Activated CD8-positive, alpha-beta memory T cell treated with anti-CD3 and anti-CD28 coated beads for 4 hours (primary cell): ENCODE measurements at places on chromosomes 3 and 15.

DNA sequence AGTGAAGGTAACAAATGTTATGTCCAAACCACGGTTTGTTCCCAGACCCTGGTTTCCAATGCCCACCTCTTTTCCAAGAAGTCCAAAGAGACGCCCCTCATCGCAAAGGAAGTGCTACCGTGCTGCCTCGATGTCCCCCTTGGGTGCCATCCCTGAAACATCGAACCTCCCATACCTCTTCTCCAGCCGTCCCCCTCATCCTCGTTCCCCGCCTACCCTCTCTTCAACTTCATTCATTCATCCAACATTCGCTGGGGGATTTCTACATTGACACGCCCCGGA lies 467 bp downstream of the TIPIN start:
- no peak for DNase-seq

DNA sequence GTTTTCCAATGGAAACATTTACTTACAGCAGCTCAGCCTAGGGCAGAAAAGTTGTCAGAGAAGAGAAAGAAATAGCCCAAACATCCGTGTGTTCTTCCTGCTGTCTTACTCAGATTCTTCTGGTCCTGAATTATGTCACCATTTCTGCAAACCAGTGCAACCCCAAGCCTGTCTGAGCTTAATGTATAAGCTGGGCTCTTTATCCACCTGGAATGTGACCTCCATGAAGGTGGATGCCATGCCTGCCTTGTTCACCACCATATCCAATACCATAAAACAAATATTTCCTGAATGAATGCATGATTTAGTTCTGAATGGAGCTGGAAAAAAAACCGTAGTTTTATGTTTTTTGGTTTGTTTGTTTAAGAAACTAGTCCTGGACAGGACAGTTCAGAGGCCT lies 150.9 kb downstream of the RYR3 start:
- DNase-seq: no peak

GRCh38 chr3:176661432-176661964 lies 535.8 kb downstream of the TBL1XR1 start:
- DNase-seq: no peak

DNA sequence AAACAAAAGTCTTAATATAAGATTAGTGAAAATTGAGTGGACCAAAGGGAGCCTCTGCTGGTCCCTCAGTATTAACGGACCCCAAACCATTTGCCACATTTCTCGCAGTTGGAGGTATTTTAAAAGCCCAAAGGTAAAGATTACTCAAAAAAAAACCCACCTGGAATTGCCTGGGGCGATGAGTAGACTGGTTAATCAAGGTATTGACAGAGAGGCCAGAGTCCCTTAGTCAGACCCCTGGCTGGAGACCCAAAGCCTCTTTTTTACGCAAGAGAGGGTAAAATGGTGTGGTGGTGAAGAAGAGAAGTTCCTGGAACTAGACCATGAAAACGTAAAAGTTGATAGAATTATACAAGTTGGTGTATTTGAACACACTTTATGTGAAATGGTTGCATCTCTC lies 137.2 kb downstream of the IMPG2 start:
- no peak for DNase-seq

GRCh38 chr3:119969759-119970158 lies 124.5 kb downstream of the GSK3B start:
- DNase-seq: no peak

DNA sequence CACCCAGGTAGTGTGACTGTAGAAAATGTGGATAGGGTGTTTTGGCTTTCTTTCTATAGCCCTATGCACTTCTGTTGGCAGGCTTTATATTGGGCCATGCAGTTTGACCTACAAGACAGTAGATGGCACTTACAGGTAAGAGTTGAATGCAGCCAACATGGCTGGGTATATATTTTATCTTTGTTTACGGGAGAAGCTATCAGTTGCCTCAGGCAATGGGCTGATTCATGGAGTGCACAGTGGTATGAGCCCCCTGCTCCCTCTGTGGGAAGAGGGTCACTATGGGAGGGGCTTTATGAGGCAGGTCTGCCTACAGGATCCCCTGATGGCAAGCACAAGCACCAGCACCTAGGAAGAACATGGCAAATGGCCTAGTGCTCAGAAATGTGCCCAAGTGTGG lies 301.2 kb upstream of the CDIN1 start:
- no peak for DNase-seq

DNA sequence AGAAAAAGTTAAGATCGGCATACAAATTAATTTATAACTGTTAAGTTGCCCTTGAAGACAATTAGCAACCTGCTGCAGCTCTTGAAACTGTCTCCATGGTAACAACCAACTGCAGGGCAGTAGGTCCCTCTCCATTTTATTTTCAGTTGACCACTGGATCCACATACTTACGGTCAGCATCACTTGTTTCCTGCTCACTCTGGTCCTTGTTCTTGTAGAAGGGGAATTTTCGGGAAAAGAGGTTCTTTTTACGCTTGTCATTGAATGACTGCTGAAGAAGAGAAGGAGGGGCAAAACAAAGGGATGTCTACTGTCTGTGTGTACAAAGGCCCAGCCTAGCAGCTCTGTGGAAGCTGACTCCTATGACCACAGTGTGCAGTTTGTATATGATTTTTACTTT lies 46.8 kb upstream of the MELTF start:
- DNase-seq: no peak

DNA sequence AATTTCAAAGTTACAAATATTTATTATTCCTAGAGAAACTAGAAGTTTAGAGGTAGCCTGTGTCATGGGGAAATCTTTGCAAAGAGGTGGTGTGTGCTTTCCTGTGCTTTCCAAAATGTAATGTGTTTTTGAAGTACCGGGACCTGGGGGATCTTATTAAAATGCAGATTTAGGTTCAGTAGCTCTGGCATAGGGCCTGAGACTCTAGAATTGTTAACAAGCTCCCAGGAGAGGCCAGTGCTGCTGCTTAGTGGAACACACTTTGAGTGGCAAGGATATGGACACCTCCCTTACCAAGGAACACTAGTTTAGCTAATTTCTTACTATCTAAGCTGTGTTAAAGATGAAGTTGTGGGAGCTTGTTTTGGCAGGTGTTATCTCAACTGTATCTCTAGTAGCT lies 428.9 kb downstream of the VGLL3 start:
- DNase-seq: no peak

- no peak for DNase-seq
These were observed 44.8 kb downstream of the OPA1 start for GRCh38 chr3:193637831-193638230.

- no peak for DNase-seq
These were observed 28.9 kb upstream of the ACP3 start for GRCh38 chr3:132288357-132288756.

DNA sequence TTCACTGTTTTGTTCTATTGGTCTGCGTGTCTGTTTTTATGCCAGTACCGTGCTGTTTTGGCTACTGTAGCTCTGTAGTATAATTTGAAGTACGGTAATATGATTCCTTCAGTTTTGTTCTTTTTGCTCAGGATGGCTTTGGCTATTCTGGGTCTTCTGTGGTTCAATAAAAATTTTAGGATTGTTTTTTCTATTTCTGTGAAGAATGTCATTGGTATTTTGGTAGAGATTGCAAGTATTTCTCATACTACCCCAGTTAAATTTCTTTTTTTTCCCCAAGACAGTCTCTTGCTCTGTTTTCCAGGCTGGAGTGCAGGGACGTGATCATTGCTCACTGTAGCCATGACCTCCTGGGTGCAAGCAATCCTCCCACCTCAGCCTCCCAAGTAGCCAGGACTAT lies 53.4 kb downstream of the STARD9 start:
- no peak for DNase-seq

DNA sequence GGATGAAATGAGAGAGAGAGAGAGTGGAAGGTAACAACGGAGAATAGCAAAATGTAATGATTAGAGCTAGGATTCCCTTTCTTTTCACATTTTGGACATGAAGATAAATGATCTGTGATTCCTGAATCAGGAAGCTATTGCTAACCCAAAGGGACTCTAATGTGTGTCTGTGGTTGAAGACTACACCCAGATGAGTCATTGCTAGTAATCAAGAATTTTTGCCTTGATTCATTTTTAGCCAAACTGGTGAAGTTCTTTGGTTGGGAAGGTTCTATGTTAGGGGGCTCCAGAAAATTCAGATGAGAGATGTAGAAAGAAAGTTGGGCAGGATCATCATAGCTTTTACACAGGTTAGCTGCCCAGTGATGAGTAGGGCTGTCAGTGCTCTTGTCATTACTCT lies 116.4 kb downstream of the DUT start:
- DNase-seq: no peak

- DNase-seq: no peak
These were observed 149.4 kb downstream of the LRRK1 start for GRCh38 chr15:101068523-101068960.

DNA sequence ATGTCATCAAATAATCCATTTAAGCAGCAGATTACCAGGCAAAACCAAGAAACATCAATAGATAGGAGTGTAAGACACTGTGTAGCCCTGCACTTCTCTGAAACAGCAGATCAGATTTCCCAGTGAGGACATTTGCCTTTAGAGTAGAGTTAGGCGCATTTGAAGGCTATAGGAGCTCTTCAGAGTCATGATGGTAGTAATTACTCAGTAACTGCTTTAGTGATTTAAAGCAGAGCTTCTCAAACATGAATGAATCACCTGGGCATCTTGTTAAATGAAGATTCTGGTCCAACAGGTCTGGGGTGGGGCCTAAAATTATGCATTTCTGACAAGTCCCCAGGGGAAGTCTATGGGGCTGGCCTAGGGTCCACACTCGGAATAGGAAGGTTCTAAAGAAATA lies 36.9 kb downstream of the THRB start:
- no peak for DNase-seq

GRCh38 chr15:59327942-59328341 lies 44.7 kb downstream of the MYO1E start:
- DNase-seq: no peak

DNA sequence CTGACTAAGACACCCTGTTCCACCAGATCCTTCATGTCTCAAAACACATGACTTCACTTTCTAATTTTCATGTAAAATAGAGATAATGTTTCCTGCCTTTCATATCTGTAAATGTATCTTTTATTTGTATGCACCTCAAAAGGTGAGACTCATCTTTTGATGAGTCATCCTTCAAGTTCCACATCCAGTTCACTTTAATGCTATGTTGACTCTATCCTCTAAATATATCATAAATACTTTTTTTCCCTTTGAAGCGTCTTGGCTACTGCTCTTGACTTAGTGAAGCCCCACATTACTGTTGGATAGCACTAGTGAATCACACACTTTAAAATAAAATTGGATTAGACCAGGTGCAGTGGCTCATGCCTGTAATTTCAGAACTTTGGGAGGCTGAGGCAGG lies 741.1 kb downstream of the VGLL3 start:
- no peak for DNase-seq

DNA sequence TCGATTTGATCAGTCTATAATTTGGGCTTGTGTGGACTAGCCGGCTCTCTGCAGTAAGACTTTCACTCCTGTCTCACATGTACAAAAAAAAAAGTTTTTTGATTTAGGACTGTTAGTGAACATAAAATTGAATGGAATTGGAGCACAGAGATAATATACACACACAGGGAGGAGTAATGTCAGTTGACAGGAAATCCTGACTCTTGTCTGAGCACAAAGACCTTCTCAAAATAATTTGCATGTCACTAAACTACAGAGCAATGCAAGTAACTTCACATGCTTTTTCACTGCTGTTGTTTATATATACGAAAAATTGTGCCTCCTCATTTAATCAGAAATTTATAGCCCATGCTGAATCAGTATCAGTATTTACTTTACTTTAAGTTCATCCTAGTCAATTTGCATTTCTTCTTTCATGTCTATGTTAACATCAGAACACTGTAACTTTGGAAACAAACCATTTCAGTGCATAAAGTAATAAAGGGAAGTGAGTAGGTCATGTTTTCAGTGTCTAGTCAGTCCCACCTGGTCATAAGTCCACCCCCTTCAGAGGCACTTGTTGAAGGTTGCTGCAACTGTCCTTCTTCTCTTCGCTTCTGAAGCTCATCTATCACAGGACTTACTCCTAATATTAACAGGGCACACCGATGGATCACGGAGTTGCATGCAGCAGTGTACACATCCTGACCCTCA lies 115.8 kb downstream of the FBXL22 start:
- DNase-seq: no peak

- no peak for DNase-seq
These were observed 533.1 kb upstream of the CBLB start for GRCh38 chr3:106401666-106402490.

- no peak for DNase-seq
These were observed 332.0 kb upstream of the RASGRP1 start for GRCh38 chr15:38896647-38897046.

- DNase-seq: no peak
These were observed 27.5 kb downstream of the HERC1 start for GRCh38 chr15:63805993-63806980.

- DNase-seq: no peak
These were observed 28.9 kb upstream of the RASGRP1 start for GRCh38 chr15:38593524-38593923.

DNA sequence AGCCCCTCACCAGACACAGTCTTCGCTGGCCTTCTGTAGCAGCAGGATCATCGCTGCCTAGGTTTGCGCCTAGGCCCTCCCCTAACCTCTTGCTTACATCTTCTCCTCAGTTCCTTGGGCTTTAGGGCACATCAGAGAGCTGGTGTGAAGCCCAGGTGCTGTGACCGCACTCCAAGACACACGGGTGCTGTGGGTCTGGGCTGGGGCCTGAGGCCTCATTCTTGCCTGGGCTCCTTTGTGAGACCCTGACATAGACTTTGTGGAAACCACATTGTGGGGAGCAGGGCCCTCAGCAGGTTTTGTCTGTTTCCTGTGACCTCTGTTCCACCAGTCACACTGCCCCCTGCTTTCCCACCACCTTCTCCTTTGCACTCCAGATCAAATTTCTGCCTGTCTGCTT lies 8.0 kb downstream of the AMIGO3 start:
- DNase-seq: no peak

GRCh38 chr3:55434789-55435188 lies 52.3 kb downstream of the WNT5A start:
- DNase-seq: no peak

DNA sequence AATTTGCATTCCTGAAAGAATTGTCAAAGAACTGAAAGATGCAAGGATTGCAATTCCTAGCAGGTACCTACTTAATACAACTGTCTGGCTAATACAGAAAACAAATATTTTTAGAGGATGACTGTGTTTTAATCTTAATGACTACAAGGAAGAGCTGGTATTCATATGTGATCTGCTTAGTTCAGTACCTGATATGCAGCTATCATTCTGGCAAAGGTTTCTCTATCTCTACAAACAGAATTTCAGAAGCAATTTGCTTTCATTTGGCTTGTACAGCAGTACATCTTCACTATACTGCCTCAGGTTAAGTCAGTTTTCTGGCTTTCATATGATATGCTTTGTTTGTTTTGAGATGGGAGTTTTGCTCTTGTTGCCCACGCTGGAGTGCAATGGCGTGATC lies 51.3 kb downstream of the TBL1XR1 start:
- no peak for DNase-seq

DNA sequence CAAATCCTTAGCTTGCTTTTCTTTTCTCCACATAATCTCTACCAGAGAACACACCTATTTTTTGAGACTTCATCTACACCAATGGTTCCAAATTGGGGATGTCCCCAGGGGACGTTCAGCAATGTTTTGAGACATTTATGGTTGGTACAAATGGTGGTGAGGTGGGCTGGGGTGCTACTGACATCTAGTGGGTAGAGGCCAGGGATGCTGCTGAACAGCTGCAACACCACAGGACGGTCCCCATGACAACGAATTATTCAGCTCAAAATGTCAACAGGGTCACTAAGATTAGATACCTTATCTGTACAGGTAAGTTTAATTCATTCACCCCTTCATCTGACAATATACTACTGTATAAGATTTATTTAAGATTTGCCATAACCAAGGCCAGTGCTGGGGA lies 14.4 kb downstream of the GK5 start:
- no peak for DNase-seq
